Dermis blood vessel endothelial cell (primary cell): ENCODE measurements at places on chromosomes 2 and 18. TPM values are rescaled to one million over a fixed set of nuclear protein-coding genes. Genes with fewer than 3 reads are reported as not detected.

DYSF gene
- total RNA-seq = 145 and 268 TPM in 2 replicates

SERPINB10 gene
- total RNA-seq = not detected in 2 replicates

PDCD1 gene
- total RNA-seq = not detected in 2 replicates

CHRND gene
- total RNA-seq = not detected in 2 replicates

COL4A4 gene
- total RNA-seq = 0.05 and 0.17 TPM in 2 replicates

MAL gene
- 0.88 and 4.8 TPM in 2 replicates for total RNA-seq

RAB12 gene
- total RNA-seq = 72.8 and 75.4 TPM in 2 replicates

MC4R gene
- total RNA-seq = not detected in 2 replicates

SGO2 gene
- total RNA-seq = 4.9 and 15.9 TPM in 2 replicates

LAMA3 gene
- total RNA-seq = 14.1 and 15.9 TPM in 2 replicates

CRYGC gene
- not detected in 2 replicates for total RNA-seq

LOXHD1 gene
- under 0.01 and 0.05 TPM in 2 replicates for total RNA-seq
